Activated naive CD8-positive, alpha-beta T cell treated with anti-CD3 and anti-CD28 coated beads, Interleukin-2, amount 50 U/mL, for 16 hours (primary cell): ENCODE measurements at places on chromosomes 7 and 10.

GRCh38 chr10:78299851-78300468, 266.3 kb downstream of the RPS24 start:
- no peak for DNase-seq

DNA sequence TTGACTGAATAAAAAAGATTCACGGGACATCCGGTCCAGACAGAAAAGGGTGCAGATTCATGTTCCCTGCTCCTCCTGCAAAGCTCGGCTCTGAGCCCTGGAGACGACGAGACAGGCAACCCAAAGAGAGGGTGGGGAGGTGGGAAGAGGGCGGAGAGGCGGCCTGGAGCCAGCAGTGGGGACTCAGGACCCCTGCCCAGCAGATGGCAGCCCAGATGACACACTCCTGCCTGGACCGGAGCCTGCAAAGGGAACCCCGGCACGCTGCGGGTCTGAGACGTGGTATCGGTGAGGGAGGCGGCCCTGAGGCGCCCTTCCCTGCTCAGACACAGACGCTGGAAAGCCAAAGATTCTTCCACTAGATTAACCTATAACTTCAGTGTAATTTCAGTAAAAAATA, 250.8 kb downstream of the ELFN1 start:
- DNase-seq: no peak

DNA sequence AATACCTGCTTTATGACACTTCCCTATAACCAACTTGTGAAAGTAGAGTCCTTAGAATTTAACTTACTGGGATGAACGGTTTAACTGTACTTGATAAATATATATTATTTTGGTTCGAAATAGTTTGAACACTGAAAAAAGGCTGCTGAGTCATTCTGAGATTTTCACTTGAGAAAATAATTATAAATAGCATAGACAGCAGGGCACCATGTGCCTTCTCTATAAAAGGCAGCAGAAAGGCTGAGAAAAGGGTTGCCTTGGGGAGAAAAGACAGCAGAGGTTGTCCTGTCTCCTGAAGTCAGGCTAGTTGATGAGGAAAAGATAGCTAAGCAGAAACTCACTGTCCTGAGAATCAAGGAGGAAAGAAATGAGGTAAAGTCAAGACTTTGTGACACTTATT, 92.4 kb downstream of the CTTNBP2 start:
- no peak for DNase-seq

GRCh38 chr7:39271402-39271801, 293.7 kb downstream of the POU6F2 start:
- no peak for DNase-seq

DNA sequence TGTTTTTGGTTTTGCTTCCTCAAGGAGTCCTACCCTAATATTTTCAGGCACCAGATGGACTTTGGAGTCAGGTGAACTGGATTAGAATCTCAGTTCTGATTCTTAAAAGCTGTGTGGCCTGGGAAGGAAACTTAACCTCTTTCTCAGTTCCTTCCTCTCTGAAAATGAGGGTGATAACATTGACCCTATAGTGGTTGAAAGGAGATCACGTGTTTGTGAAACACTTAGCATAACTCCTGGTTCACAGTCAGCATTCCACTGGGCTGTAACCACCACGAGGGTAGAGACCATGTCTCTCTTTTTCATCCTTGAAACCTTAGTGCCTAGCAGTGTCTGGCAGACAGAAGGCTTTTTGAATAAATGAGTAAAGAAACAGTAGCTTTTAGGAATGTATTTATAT, 16.7 kb downstream of the LSMEM1 start:
- DNase-seq: no peak

GRCh38 chr10:124032971-124033886, 60.2 kb downstream of the CHST15 start:
- DNase-seq: no peak

DNA sequence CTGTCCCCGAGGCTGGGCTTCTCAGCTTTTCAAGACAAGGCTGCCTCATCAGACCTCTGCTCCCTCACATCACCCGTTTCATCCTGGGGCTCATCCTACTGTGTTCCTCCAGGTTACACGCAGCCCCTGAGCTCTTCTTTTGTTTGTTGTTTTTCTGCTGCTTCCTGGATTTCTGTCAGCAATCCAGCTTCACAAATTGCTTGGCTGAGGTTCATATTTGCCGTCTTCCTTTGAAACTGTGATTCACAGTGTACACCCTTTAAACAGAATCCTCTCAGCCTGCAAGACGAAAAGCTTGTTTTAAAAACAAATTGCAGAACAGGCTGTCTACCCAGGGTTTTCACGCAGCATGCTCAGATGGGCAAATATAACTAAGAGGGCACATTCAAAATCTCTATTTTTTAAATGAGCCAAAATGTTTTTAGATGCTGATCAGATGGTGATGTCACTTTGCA, 39.1 kb upstream of the PARD3 start:
- no peak for DNase-seq

GRCh38 chr7:135322571-135323340, 89.1 kb downstream of the STRA8 start:
- no peak for DNase-seq

GRCh38 chr10:119370972-119371703, 163.8 kb downstream of the GRK5 start:
- DNase-seq: no peak

- no peak for DNase-seq
Observed at GRCh38 chr7:14821757-14822480, 80.6 kb downstream of the DGKB start.

- DNase-seq: no peak
Observed at GRCh38 chr10:46544989-46545791, 11.3 kb downstream of the GPRIN2 start.

DNA sequence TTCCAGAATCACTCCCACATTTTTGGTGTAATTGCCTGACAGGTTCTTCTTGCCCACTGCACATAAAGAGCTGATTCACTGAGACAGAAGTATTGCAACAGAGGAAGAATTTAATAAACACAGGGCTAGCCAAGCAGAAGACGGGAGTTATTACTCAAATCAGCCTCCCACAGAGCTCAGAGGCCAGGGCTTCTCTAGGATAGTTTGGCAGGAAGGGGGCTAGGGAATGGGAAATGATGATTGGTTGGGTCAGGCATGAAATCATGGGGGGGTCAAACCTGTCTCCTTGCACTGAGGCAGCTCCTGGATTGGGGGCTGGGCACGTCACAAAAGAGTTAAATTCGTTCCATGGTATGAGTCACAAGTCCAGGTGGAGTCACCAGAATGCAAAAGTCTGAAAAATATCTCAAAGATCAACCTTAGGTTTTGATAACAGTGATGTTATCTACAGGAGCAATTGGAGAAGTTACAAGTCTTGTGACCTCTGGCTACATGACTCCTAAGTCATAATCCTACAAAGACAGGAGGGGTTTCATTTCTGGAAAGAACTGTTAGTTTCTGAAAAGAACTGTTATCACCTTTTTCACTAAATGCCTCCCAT, 30.2 kb upstream of the ERCC6 start:
- no peak for DNase-seq

DNA sequence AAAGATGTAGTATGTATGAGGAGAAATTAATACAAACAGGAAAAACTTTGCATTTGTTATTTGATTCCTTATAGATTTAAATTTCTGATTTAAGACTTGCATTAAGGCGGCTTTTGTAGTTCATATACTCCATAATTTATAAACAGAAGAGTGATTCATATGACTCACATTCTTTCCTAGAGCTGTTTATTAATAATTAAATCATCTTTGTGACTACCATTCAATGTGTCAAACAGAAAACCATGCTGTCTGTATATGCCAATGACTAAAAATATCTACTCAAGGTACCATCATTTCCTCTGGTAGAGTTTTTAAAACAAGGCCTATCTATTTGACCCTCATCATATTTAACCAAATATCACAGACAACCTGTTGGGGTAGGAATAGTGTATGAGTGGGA, 501.7 kb downstream of the PARD3 start:
- no peak for DNase-seq

DNA sequence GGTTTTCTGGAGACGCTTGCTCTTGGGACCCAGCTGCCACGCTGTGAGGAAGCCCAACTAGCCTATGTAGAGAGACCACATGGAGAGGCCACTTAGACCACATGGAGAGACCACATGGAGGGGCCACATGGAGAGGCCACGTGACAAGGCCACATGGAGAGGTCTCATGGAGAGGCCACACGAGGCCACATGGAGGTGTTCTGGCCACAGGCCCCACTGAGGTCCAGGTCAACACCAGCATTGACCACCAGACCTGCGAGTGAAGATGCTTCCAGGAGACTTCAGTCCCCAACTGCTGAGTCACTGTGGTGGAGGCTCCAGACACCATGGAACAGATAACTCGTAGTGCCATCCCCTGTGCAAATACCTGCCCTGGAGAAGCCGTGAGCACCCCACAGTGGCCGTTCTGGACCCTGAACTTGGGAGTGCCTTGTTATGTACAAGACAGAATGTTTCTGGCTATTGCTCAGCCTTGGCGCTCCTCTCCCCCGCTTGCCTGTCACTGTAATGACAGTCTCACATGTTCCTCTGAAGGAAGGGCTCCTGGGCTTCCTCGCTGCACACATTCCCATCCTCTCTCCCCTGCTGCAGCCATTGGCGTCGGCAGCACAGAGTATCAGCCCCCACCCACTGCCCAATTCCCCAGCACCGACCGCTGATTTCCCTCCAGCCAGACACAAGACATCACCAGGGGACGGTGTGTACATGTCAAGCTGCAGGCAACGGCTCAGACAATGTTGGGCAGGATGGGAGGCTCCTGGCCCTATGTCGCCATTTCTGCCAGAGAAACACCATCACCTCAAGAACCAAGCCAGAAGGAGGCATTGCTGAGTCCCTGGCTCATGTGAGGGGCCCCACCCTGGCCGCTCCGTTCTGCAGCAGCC, 49.0 kb upstream of the TNRC18 start:
- DNase-seq: no peak

DNA sequence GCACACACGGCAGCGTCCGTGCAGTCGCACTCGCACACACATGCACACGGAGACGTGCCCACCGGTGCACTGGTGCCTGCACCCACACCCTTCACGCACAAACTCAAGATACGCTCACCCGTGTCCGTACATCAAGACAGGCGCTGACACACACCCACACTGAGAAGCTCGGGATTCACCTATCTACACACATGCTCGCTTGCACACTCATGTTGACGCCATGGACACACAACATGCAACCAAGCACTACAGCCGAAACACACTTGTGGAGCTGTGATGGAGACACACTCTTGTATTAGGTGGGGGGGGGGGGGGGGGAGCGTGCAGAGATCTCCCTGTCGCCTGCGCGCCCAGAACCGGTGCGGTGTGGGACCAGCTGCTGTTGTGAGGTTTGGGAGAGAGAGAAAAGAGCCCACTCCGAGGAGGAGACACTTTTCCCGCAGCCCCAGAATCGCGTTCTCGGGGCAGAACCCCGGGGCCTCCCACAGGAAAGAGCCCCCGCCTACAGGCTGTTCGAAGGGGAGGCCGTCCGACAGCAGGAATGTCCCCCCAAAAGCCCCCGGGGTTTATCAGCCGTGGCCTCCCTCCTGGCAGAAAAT, 605 bp upstream of the NFKB2 start:
- peak; percentile 24 for DNase-seq

- no peak for DNase-seq
Observed at GRCh38 chr10:62746951-62747729, 57.4 kb upstream of the ADO start.

DNA sequence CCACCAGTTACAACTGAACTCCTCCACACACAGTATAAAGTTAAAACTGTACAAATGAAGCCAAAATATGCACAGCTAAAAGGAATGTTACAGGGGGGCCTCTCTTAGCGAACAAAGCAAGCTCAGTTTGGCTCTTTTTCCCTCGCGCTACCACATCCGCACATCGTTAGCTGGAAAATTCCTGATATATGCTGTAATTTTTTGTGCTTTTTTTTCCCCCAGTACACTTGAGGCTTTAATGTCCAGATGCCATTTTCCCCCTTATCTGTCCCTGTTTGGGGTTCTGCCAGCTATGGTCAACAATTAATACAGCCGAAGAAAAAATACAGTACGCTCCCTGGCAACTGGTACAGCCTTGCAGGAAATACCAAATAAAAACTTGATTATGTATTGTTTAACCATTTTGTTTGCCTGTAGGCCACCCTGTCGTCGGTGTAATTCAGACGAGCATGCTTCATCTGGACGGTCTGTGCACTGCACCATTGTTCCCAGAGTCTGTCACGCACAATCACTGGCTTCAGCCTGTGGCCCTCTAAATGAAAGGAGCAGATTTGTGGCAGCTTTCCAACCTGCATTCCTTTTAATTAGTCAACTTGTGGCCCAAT, 108.1 kb upstream of the FAM133B start:
- no peak for DNase-seq

DNA sequence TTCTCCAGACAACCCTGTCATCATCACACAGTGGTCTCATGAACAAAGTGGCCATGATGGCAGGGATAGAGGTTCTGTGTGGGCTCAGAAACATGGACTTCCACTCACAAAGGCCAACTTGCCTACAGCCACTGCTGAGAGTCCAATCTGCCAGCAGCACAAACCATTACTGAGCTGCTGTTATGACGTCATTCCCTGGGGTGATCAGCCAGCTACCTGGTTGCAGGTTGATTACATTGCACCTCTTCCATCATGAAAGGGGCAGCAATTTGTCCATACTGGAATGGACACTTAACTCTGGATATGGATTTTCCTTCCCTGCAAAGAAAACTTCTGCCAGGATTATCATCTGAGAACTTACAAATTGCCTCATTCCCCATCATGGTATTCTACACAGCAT, 1275.9 kb downstream of the TYW1 start:
- DNase-seq: no peak

- no peak for DNase-seq
Observed at GRCh38 chr7:10952588-10952987, 21.1 kb upstream of the PHF14 start.

DNA sequence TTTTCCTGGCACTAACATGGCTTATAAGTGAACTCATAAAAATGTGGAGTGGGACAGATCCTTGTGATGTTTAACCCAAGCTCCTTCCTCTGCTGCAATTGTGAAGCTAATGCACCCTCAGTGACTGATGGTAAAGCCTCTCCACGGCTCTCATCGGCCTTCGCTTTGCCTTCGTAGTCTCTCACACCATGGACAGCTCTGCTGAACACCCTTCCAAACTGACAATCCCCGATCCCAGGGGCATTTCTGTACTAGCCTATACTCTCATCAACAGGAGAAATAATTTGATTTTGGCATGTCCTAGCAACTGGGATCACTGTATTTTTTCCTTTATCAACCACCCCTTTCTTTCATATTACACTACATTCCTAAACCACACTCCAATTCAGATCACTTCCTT, 6.1 kb downstream of the ZNF777 start:
- no peak for DNase-seq

GRCh38 chr10:31808258-31809218, 120.1 kb downstream of the ARHGAP12 start:
- no peak for DNase-seq
